Left cardiac atrium (tissue), 4 donors: ENCODE measurements at places on chromosomes 2 and 18. TPM values are rescaled to one million over a fixed set of nuclear protein-coding genes. Genes with fewer than 3 reads are reported as not detected.

Gene ID2
- total RNA-seq: 68.2 TPM

Gene THSD7B
- 0.88 TPM for total RNA-seq

Gene MARS2
- total RNA-seq: 11.0 TPM

Gene C2orf66
- total RNA-seq: 0.18 TPM

Gene NTSR2
- total RNA-seq: 0.24 TPM

Gene PLCL1
- total RNA-seq: 19.1 TPM

Gene ANKRD62
- not detected for total RNA-seq

Gene MERTK
- 12.6 TPM for total RNA-seq

Gene MYCN
- total RNA-seq: 0.53 TPM

Gene RAPGEF4
- 10.9 TPM for total RNA-seq

Gene NPHP1
- 3.2 TPM for total RNA-seq

GRCh38 chr2:136527560-136527959 is 237.8 kb upstream of the THSD7B start:
- DNase-seq: no peak

DNA sequence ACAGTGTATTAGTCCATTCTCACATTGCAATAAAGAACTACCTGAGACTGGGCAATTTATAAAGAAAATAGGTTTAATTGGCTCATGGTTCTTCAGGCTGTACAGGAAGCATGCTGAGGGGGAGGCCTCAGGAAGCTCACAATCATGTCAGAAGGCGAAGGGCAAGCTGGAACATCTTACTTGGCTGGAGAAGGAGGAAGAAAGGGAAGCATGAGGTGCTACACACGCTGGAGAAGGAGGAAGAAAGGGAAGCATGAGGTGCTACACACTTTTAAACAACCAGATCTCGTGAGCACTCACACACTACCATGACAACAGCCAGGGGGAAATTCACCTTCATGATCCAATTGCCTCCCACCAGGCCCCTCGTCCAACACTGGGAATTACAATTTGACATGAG is 95.3 kb upstream of the FAM110C start:
- DNase-seq: no peak

DNA sequence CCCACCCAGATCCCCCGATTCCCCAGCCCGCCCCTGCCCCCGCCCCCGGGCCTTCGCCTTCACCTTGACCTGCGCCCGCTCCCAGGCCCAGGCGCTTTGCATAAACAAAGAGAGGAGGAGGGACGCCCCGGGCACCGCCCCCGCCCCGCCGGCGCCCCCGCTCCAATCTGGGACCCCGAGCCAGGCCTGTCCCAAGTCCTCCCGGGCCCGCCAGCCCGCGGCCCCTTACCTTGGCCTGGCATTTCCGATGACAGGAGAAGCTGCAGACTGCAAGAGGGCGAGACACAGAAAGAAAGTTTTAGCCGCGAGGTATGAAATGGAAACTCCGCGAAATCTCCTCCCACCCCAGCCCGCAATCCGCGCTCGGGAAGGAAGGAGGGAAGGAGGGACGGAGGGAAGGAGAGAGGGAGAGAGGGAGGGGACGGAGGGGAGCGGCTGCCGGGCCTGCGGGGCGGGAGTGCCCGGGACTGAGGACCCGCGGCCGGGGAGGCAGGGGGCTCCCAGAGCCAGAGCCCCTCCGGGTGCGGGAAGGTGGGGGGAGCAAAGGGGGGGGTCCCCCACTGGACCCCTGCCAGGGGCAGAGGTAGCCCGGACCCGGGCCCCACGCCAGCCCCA is 24.2 kb downstream of the TNS1 start:
- DNase-seq: no peak

DNA sequence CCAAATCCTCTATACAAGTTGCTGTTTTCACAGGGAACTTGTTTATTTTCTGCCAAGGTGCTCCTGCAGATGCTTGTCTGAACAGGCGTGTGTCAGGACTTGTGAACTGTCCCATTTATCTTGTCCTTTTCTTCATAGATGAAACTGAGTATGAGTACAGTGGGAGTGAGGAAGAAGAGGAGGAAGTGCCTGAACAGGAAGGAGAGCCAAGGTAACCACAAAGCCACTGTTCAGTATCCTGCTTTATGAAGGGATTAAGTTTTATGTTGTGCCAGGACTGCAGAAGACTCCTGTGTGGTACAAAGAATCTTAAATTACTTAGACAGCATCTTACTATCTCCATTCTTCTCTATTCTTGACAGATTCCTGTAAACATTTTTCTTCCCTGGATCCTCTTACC is 145.0 kb downstream of the MAP4K4 start:
- DNase-seq: no peak

DNA sequence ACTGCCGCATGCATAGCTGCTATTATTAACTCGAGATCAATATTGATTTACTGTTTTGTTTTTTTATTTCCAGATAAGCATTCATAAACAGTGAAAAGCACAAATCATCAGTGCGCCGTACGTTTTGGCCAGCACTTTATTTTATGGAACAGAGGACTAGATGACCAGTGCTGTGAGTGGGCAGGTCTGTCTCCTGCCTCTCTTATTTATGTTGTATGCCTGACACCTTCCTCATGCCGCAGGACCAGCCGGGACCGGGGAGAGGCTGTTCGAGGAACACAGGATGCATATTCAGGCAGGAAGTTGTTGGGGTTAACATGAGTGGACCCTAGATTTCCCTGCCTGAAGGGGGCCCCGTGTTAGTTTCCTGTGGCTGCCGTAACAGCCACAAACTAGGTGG is 72.6 kb downstream of the AGAP1 start:
- no peak for DNase-seq

- DNase-seq: no peak
Measured at GRCh38 chr2:61949714-61950560, 44.5 kb downstream of the COMMD1 start.

GRCh38 chr2:5734859-5735520 is 42.8 kb downstream of the SOX11 start:
- DNase-seq: no peak

GRCh38 chr2:13115643-13116042 is 398.9 kb downstream of the TRIB2 start:
- DNase-seq: no peak

DNA sequence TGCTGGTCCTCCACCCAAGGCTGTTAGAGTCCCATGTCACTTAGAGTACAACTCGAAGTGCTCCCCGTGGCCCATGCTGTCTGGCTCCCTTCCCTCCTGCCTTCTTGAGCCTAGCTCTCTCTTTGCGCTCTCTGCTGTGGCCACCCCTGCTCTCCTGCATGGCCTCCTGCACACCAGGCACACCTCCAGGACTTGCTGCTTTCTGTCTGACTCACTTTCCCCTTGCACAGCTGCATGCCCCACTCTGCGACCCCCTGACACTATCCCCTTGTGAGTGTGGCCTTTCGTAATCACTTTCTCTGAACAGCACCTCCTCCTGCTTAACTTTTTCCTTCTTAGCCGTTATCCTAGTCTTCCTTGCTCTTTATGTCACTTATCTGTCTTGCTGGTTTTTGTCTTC is 343.6 kb downstream of the TGIF1 start:
- DNase-seq: no peak

DNA sequence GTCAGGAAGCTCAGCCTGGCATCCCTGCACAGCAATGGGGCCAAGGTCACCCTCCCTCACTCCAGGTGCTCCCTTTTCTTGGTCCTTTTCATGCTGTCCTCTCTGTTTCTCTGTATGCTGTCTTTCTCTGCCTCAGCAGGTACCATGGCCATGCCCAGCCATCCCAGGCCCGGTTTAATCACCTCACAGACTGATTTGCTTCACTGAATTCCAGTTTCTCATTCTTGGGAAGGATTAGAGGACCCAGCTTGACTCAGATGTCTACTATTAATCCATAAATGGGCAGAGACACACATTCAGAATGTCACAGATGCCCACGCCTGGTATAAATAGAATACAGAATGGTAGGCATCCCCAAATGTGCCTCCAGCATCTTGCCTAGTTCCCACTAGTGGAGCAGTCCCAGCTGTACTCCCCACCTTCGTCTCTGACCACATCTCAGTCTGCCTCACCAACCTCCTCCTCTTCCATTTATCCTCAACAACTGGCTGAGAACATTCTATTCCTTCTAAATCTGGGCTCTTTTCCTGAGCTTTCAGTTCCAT is 14.2 kb upstream of the L3MBTL4 start:
- no peak for DNase-seq

- DNase-seq: no peak
Measured at GRCh38 chr2:105655244-105655643, 89.5 kb upstream of the NCK2 start.

- no peak for DNase-seq
Measured at GRCh38 chr2:50875561-50875960, 156.4 kb downstream of the NRXN1 start.

GRCh38 chr2:181853696-181854095 is 37.8 kb upstream of the ITPRID2 start:
- DNase-seq: no peak

- DNase-seq: no peak
Measured at GRCh38 chr2:45254025-45254424, 244.8 kb upstream of the SIX2 start.

- DNase-seq: no peak
Measured at GRCh38 chr2:199490049-199490448, 32.3 kb upstream of the SATB2 start.

DNA sequence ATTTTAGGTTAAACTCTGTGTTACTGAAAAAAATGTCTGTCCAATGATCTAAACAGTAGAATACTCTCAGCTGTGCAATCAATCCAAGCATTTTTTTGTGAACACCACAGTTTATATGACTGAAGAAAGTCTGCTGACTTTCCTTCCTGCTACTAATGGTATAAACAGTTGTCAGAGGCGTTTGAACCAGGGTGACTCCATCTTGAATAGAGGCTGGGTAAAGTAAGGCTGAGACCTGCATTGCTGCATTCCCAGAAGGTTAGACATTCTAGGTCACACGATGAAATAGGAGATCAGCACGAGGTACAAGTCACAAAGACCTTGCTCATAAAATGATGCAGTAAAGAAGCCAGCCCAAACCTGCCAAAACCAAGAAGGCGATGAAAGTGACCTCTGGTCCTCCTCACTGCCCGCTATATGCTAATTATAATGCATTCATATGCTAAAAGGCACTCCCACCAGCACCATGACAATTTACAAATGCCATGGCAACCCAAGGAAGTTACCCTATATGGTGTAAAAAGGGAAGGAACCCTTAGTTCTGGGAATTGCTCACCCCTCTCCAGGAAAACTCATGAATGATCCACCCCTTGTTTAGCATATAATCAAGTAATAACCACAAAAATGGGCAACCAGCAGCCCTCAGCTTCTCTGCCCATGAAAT is 31.3 kb downstream of the POU3F3 start:
- DNase-seq: no peak

GRCh38 chr2:54122939-54123338 is 7.5 kb downstream of the ACYP2 start:
- no peak for DNase-seq

- no peak for DNase-seq
Measured at GRCh38 chr2:122481717-122482116, 726.3 kb downstream of the TSN start.
